Activated T-cell treated with anti-CD3 and anti-CD28 coated beads, Interleukin-2, amount 50 U/mL, for 48 hours (primary cell): ENCODE measurements at places on chromosomes 3 and 15.

- peak; percentile 22 for DNase-seq
Measured at GRCh38 chr3:159266779-159267178, 464.9 kb downstream of the MFSD1 start.

- DNase-seq, result no peak
Measured at GRCh38 chr3:55735976-55736375, 248.9 kb upstream of the WNT5A start.

DNA sequence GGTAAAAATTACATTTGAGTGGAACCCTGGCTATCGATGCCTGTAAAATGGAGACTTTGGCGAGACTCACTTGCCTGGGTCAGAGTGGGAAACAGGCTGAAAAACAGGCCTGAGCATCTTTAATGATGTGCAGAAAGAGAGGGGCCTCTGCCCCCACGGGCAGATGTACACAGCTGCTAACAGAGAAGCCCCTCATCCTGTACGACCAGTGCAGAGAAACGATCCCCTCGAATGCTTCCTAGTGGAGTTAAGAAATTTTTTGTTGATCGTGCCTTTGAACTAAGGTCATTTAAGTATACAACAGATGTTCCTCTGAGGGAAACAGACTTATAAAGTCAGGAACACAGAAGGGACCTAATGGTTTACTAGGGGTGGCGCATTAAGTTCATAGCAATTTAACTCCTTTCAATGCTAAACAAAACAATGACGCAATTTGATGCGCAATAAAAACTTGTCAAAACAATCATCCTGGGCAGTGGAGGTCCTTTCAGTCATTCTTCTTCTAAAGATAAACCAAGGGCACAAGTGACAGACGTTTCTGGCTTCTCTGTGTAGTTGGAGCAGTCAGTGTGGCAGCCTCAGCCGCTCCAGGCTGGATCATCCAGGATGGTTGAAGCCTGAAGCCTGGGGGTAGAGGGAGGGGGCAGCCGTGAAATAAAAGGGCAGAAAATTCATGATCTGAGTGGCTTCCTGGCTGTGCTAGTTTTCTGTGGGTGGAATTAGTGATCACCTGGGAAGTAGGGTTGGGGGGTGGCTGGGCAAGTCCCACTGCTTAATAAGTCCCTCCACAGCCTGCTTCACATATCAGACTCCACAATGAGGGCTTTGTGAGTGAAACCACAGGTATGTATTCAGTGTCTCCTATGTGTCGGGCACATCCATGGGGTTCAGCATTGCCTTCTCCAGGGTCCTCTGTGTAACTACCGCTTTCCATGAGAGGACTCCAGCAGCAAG lies 50.8 kb upstream of the MRPS22 start:
- DNase-seq, result no peak

- DNase-seq, result no peak
Measured at GRCh38 chr3:8266730-8267131, 234.9 kb upstream of the LMCD1 start.

- DNase-seq, result no peak
Measured at GRCh38 chr3:44208568-44208967, 33.1 kb upstream of the TOPAZ1 start.

DNA sequence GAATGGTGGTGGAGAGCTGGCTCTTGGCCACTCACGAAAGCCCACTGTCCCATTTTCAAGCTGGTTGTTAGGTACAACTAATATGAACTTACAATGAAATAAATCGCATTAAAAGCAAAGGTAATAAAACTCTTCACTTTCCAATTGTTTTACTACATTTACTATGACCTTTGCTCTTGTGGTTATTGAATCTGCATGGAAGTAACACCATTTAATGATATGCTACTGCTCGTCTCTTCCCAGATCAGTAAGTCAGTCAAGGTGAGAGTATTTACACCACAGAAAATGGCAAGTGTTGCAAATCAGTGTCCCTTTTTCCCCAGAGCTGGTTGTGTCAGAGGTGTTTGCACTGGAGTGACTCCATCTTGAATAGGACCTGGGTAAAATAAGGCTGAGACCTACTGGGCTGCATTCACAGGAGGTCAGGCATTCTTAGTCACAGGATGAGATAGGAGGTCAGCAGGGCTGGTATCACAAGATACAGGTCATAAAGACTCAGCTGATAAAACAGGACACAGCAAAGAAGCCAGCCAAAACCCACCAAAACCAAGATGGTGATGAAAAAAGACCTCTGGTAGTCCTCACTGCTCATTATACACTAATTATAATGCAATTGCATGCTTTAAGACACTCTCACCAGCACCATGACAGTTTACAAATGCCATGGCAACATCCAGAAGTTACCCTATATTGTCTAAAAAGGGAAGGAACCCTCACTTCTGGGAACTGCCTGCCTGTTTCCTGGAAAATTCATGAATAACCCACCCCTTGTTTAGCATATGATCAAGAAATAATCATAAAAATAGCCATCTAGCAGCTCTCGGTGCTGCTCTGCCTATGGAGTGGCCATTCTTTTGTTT lies 57.6 kb downstream of the FRMD4B start:
- DNase-seq, result no peak

- no peak for DNase-seq
Measured at GRCh38 chr3:58005669-58006068, 2.6 kb upstream of the FLNB start.

DNA sequence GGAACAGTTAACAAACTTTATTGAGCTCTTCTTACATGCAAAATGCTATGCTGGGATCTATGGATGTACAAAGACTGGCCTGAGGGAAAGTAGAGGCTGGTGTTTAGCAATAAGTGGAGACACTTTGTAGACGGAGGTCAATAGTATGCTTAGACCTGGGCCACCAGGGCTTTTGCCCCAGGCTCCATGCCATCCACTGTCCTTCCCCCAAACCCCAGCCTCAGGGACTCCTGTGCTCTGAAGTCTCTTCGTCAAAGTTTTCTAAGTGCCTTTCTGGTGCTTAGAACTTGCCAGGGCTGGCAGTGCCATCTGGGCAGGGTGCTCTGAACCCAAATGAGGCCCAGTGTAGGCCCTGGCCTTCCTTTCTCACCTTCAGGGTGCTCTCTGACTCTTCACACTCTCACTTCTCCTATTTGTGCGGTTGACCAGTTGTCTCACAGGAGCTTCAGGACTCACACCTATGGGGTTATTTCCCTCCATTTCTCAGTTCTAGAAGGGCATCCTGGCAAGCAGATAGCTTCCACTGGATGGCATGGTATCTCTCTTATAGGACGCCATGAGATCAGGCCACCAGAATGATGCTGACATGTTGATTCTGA lies 21.8 kb upstream of the KCNAB1 start:
- no peak for DNase-seq

- no peak for DNase-seq
Measured at GRCh38 chr3:103052236-103052830, 617.5 kb downstream of the ZPLD1 start.

GRCh38 chr3:99503350-99503749 lies 135.0 kb upstream of the COL8A1 start:
- DNase-seq, result no peak

DNA sequence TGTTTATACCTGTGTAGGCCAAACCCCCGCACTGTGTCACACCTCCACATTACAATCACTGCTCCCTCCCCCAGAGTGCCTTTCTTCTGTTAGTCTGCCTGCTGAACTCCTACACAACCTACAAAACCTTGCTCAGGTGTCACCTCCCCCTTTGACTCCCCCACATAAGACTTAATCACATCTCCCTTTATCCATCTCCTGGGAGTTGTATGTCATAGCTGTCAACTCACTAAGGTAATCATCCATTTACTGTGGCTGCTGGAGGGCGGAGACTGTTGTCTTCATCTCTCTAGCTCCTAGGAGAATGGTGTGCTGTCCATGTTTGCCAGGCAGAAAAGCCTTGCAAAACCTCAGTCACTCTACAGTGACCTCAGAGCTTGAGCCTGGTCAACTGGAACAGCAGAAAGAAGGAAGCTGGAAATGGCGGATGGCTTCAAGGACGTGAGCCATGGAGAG lies 43.8 kb downstream of the ZNF710 start:
- no peak for DNase-seq

DNA sequence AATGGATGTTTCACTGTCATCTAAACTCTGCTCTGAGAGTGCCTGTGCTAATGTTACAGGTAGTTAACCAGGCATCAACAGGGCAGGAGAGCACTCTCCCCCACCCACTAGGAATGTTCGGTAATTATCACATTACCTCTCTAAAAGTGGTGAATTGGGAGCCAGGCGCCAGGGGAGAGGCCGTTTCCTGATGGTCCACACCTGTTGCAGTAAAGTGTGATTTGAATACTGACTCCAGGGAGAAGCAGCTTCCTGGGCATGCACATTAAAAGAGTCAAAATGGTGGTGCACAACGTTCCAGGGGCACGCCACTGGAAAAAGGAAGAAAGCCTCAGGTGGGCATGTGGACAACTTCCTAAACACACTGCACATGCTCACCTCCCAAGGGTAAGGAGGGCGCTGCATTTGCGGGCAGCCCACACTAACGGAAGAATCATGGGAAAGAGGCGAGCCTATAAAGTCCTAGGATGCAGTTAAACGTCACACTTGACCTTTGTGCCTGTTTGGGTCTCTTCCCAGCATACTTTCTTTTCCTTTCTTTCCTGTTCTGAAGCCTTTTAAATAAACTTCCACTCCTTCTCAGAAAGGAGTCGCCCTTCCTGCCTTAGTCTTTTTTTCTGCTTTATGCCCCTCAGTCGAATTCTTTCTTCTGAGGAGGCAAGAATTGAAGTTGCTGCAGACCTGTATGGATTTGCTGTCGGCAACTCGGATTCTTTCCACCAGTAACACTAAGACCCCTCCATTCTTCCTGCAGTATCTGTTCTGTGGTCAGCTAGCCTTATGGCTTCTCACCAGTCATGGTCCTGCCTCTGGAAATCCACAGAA lies 28.9 kb upstream of the GPD1L start:
- DNase-seq, result no peak

DNA sequence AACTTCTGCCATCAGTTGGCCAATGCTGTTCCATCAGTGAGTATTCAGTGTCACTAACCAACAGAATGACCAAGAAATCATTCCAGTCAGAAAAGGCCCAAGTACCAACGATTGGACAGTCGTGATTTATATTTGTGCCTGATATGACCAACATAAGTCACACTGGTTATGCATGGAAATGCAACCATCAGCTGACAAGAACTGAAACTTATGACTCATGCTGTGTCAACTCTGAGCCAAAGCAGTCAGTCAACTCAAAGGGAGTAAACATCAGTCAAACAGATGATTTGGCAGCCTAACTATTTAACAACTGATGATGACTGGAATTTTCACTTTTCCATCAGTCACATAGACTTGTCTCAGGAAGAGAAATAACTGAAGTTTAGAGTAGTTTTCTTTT lies 142.4 kb downstream of the ANXA2 start:
- DNase-seq, result no peak

- peak; percentile 29 for DNase-seq
Measured at GRCh38 chr3:120559242-120560061, 36.7 kb upstream of the NDUFB4 start.

GRCh38 chr3:115423170-115423569 lies 200.1 kb upstream of the GAP43 start:
- no peak for DNase-seq

GRCh38 chr15:39327005-39327730 lies 253.7 kb upstream of the THBS1 start:
- no peak for DNase-seq

DNA sequence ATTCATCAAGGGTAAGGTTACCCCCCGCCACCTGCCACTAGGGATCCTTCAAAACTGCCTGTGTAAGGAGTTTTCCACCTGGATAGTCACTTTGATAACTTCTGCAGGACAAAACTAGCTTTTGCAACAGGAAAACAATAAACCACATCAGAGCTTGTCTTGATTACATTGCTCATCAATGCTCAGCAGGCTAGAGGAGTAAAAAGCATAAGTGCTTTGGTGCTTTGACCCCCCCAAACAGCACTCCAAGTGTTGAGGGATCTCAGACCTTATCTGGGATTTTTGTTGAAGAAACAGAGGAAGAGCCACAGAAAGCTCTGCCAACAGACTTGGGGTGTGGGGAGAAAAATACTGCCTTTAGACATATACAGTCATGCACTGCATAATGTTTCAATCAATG lies 10.8 kb upstream of the PHLDB2 start:
- no peak for DNase-seq

- DNase-seq, result no peak
Measured at GRCh38 chr3:155863072-155863784, 7.2 kb upstream of the GMPS start.

DNA sequence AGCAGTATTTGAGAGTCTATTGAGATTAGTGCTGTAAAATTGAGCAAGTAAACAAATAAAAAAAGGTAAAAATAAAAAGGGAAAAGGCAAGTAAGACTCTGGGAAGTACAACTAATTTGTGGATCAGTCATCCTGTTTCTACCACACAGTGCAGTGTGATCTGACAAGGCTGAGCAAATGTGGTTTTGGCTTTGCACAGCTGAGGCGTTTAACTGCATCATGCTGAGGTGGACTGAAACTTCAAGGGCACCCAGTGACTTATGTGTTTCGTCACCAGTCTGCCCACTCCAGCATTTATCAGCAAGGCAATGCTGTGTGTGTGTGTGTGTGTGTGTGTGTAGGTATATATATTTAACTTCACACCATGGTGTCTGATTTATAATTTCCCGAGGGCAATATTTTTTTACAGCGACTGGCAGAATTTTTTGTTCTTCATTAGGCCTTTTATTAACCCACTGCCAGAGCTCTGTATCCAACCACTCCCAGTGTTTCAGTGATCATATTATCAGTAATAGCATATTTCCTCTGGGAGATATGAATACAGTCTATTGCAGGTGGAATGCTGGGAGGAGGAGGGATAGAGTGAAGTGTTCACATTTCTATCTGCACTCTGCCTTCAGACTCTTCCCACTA lies 131.5 kb upstream of the SATB1 start:
- peak; percentile 75 for DNase-seq

DNA sequence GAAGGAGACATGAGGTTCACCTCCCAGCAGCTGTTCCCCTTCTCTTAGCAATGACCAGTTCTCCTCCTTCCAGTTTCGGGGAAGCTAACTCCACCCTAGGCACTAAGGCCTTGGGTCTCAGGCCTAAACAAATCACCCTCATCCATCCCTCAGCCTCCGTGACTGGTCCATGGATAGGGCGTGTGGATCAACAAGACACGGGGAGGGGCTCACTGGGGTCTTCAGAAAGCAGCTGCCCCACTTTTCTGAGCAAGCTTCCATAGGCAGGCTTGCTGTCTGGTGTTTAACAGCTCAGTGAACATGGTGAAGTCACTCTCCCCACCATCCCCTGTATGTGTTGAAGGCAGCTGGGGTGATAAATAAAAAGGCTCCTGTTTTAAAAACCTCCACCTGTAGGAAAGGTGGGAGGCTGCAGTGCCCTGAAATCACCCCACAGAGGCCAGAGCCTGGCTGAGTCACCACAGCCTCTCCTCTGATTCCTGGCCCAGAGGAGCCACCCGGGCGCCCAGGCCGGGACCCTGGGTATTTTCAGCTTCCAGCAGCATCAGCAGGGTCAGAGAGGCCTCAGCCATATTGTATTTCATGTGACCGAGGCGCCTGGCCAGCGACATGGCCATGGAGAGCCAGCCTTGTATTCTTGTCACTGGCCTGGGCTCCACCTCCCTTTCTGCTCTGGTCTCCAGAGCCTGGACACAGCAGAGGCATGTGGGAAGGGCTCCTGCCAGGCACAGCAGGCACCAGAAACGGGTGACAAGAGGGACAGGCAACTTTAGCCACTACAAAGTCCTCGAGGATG lies 60.3 kb upstream of the HERC1 start:
- DNase-seq, result no peak
